ENCODE measurements at places on chromosomes 5 and 9.

DNA sequence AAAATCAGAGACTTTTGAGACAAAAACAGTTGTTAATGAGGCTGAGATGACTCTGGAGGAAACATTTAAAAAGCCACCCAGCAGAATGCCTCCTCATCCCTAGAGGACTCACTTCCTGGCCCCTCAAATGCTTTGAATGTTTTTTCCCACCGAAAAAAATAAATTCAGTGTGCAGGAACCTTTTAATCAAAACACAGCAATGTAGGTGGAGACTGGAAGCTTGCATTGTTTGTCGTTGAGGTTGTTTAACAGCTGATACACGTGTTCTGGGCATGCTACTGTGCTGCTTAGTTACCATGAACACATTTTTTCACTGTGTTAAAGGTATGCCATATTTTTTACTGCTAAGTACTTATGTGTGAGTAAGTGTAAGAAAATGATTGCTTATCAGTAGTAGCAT is 65.7 kb upstream of the ADCY2 start:
- DNase-seq: no peak

- no peak for DNase-seq
These were observed 119.1 kb upstream of the NR5A1 start for GRCh38 chr9:124626276-124626675.

DNA sequence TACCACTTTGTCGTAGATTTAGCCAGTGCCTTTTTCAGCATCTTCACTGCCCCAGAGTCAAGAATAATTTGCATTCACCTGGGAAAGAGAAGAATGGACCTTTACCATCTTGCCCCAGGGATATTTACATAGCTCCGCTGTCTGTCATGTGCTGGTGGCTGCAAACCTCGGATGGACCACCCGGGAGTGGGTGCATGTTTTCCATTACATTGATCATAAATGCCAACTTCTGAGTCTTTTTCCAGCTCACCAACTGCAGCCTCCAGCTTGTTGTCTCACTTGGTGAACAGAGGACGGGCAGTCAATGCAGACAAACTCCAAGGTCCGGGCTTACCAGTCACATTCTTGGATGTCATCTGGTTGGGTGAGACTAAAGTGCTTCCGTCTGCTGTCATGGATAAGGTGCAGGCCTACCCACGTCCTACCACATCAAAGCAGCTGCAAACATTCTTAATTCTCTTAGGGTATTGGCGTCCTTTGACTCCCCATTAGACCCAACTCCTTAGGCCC is 155.8 kb upstream of the APC start:
- no peak for DNase-seq

DNA sequence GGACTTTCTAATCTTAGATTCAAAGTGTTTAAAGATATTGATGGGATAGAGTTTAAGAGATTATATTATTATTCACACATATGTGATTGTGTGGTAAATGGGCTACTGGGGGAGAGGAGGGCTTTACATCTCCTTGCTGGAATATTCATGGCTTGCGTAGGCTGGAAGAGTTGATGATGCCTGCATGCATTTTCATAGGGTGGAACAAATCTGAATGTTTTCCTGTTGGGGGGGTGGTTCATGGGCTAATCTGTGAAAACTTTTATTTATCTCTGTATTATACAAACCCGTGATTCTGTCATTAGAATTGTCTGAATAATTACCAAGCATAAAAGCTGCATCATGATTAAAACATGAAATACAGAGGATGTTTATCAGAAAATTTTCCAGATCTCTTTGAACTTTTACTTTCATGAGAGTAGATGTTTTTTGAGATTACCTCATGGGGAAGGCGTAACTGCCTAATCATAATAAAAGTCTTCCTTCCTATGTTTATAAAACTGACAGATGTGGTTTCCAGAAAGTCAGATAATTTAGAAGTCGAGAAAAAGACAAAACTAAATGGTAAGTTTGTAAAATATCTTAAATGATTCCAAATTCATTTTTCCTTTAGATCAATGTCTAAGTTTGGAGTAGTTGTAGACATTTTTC is 1185.4 kb upstream of the SEMA6A start:
- DNase-seq: no peak

DNA sequence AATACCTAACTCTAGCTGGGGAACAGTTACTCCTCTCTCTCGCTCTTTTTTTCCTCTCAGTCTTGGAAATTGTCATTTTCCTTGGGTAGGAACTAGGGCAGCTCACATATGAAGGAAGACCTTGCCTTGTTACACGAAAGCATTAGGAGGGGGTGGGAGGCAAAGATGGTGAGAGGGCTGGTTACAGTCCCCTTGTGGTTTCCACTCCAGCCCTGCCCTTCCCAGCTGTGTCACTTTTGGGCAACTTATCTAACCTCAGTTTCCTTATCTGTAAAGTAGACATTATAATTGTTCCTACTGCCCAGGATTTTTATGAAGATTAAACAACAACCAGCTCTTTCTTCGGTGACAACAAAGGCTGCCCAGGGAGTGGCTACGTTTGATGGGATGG is 196.2 kb upstream of the CLINT1 start:
- DNase-seq: no peak

- DNase-seq: no peak
These were observed 45.8 kb upstream of the CLK4 start for GRCh38 chr5:178672630-178673029.

DNA sequence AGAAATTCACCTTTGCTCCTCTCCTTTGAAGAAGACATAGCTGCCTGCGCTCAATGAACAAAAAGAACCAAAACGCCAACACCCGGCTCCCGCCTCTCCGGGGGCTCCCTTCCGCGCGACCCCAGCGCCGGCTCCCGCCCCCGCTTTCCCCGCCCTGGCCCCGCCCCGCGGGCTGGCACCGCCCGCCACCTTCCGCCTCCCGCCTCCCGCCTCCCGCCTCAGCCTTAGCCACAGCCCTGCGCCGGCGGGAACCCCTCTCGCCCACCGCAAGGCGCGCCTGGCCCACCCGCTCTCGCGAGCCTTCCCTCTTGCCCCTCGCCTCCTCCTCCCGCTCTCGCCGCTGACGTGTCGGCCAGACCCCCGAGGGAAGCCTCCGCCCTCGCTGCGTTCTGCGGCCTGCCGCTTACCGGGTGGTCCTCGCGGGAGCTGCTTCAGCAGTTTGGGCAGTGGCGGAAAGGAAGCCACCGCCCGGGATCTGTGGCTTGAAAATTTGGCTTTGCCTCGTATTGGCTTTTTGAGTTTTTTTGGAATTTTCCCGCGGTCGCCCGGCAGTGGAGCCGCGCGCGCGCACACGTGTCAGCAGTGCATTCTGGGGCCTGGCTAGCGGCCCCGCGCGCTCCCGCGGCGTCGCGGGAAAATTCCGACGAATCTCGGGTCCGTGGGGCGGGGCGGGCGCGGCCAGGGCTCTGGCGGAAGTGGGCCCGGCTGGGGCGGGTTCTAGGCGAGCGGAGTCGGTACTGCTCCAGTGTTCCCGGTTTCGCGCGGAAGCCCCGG is at the start of gene FANCC:
FANCC (minus strand) TSS at position 591 of the 774 bp plus-strand sequence. CDS start 68,418 bp downstream, outside the sequence.
- DNase-seq: no peak

DNA sequence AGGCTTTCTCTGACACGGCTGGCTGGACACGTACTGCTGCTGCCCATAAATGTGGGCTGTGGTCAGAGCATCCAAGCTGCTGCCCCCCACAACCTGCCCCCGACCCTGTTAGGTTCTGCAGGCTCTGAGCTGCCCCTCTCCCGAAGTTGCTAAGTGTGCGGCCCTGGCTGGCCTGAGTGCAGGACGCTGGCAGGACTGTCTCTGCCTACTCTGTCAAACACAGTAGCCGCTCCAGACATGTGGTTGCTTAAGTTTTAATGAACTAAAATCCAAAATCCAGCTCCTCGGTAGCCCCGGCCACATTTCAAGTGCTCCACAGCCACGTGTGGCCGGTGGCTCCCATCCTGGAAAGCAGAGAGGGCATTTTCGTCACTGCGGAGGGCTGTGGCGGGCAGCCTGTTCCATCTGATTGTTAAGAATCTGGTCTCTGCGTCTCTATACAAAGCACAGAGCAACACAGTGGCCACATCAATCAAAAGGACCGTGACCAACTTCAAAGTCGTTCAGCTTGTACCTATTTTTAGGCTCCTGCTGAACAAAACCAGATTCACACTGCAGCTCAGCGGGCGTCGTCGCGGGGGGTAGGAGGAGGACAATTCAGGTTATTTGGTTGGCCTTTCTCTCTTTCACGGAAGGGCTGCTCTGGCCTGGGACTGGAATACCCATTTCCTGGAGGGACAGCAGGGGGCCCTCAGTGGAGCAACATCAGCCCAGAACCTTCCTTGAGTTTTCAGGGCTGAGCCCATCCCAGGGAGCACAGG is 68.9 kb downstream of the PTCH1 start:
- DNase-seq: no peak

GRCh38 chr5:66727630-66728029 is 131.4 kb downstream of the MAST4 start:
- no peak for DNase-seq

DNA sequence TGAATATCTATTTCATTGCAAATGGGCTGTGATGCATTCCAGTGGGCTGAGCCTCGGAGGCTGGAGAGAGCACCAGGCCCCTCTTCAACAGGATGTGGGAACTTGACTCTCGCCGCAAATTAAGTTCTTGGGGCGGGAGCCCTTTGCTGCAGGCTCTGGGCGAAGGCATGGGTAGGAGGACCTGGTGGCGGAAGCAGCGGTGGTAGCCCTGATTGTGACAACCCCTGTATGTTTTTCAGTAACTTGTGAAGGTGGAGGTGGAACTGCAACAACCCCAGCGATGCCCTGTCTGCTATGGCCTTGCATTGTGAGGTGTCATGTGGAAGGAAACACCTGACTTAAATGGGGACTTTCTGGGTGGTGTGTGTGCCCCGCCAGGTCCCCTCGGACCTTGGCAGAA is 9.4 kb downstream of the FYB1 start:
- DNase-seq: no peak

DNA sequence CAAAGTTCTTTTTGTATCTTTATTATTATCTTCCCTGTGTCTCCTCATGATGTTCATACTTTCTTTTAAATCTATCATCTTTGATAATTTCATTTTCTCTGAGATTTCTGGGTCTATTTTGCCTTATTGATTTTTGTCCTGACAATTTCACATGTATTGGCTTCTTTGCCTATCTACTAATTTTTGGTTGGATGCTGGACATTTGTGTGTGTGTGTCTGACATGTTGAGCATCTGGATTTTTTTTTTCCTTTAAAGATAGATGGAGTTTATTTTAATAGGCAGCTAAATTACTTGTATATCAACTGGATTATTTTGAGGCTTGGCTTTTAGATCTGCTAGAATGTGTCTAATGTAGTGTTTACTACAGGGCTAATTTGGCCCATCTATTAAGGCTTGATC is 178.0 kb upstream of the MOCS2 start:
- no peak for DNase-seq

DNA sequence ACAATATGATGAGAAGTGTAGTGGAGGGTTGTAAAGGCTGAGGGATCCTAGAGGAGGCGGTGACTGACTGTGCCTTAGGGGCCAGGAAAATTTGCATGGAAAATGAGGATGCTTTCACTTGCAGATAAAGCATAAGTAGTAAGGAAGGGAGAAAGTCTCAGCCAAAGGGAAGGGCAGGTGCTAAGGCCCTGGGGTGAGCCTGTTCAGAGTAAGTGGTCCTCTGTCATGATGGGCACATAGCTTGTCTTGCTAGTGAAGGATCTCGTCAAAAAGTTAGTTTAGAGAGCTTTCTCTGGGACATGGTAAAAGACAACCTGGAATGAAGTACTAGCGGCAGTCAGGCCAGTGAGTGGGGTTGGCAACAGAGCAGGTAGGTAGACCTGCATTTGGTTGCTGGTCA is 75.4 kb upstream of the CPLX2 start:
- DNase-seq: no peak

- DNase-seq: no peak
These were observed 523 bp downstream of the EPB41L4B start for GRCh38 chr9:109320331-109320741.

DNA sequence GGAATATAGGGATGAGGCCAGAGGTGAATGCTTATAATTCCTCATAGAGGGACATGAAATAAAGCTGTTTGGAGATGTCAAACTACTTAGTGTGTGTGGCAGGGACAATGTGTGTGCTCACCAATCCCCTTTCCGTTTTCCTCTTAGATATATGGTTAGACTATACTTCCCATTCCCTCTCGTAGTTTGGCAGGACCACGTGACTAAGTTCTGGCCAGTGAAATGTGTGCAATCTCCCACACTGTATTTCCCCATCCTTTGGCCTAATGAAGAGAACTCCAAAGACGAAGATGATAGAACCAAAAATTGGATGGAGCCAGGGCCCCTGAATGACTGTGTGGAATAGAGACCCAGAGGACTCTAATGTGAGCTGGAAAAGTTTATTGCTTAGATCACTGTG is 233.4 kb upstream of the KLF4 start:
- no peak for DNase-seq

DNA sequence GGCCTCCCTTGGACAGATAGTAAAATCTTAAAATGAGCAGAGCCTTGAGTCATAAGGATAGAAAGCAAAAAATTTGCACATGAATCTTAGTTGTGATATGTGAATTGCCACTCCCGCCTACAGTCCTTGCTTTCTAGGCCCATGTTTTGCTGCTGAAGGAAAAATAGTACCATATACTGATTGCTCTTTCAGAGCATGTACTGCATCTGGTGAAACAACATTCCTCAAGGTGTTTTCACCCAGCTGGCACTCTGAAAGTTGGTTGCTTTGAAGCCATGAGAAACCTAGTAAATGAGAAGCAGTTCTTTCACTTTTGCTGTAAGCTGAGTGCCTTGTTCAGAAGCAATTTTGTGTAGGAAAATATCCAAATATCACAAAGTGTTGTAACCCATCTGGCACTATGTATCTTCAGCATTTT is 10.3 kb downstream of the CDC37L1 start:
- DNase-seq: no peak

DNA sequence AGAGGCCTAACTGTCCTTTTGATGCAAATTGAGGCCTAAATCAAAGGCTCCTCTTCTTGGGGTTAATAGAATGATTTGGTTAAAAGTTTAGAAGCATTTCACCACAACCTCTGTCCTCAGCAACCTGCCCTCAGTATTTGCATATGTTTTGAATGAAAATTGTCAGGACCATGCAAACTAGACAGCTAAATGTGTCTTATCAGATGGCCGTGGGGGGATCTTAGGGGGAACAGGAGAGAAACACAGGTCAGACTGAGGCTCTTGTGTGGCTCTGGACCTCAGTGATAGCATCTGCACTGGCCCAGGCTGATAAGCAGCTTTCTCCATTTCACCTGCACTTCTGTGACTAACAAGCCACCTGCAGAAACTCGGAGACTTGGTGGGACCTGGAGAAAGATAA is 49.0 kb downstream of the FOXI1 start:
- no peak for DNase-seq

Measured in AG04449 (cell line).